ENCODE measurements at places on chromosomes 16 and 17.

- no peak for DNase-seq
Observed at GRCh38 chr17:9209781-9210370, 188.6 kb downstream of the NTN1 start.

GRCh38 chr16:13631916-13632315, 288.0 kb upstream of the ERCC4 start:
- DNase-seq: no peak

DNA sequence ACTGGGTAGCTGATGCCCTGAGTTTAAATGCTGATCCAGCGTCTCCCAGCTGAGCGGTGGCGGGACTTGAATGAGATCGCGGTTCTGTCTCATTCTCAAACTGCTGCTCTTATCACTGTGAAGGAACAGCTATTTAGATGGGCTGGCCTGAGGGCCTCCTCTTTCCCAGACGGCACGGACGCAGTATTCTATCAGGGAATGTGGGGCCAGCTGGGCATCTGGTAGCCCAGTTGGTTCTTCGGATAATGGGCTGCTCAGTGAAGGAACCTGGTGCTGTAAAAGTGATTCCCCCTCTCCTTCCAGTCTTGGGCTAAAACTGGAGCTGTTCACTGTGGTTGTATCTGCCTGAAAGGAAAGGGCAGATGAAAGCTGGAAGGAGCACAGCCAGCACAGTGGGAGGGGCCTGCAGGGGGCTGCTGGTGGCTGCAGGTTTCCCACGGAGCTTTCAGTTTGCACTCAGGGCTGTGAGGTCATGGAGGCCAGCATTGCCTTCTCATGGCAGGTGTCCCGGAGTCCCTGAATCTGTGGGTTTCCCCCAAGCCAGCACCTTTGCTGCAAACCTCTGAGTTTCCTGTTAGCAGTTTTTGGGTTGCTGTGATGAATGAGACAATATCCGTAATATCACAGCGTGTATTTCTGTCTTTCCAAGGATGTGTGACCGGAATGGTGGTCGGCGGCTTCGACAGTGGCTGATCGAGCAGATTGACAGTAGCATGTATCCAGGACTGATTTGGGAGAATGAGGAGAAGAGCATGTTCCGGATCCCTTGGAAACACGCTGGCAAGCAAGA, 3.6 kb downstream of the IRF8 start:
- peak; percentile 62 for DNase-seq

DNA sequence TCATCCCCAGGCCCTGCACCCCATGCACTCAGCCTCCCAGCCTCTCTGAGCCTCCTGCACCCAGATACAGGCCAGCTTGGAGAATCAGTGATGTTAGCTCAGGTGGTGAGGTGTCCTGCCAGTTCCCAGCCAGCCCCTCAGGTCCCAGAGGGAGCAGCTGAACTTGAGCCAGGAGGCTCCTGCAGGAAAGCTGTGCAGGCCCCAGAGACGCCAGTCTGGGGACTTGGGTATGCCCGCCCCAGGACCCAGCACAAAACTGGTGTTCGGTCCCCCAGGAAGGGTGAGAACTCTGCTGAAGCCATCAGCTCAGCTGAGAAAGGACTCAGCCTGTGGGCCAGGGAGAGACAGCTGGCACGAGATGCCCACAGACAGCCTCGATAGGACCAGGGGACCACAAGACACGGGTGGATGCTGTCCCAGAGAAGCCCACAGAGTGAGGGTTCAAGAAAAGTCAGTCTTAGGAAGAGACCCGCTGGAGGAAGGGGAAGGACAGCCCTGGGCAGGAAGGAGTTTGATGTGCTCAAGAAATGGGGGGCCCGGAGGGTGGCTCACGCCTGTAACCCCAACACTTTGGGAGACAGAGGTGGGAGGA, 11.0 kb downstream of the ENDOV start:
- DNase-seq: no peak

DNA sequence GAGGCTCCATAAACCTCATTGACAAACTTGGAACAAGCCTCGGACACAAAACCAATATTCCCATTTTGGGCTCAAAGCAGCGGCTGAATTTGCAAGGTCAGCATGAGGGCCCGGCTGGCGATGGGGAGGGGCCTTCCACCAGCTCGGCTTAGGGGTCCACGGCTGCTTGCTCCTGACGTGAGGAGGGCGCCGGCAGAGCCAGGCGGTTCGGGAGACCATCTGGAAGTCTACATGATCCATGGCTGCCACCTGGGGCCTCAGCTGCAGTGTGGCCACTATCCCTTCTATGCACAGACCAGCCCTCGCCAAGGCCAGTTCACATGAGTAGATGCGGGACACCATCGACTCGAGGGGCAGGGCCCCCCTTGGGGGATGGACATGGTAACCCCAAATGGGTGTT, 39.1 kb downstream of the NDEL1 start:
- DNase-seq: no peak

GRCh38 chr16:54878301-54878700, 52.4 kb upstream of the IRX5 start:
- no peak for DNase-seq

DNA sequence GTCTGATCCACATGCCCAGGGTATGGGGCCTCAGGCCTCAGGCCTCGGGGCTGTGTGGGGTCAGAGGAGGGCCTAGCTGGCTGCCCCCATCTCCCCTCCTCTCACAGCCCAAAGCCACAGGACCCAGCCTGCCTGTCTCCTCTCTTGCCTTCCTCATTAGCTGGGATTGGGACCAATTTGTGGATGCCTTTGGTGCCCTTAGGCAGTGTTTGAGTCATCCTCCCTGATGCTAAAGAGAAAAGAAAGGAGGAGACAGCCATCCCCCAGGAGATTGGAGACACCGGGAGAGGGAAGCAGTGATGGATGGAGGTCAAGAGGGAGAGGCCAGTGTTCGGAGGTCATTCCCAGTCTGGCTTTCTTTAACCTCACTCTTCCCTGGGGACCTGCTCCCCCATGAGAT, 23.3 kb upstream of the NOG start:
- no peak for DNase-seq

DNA sequence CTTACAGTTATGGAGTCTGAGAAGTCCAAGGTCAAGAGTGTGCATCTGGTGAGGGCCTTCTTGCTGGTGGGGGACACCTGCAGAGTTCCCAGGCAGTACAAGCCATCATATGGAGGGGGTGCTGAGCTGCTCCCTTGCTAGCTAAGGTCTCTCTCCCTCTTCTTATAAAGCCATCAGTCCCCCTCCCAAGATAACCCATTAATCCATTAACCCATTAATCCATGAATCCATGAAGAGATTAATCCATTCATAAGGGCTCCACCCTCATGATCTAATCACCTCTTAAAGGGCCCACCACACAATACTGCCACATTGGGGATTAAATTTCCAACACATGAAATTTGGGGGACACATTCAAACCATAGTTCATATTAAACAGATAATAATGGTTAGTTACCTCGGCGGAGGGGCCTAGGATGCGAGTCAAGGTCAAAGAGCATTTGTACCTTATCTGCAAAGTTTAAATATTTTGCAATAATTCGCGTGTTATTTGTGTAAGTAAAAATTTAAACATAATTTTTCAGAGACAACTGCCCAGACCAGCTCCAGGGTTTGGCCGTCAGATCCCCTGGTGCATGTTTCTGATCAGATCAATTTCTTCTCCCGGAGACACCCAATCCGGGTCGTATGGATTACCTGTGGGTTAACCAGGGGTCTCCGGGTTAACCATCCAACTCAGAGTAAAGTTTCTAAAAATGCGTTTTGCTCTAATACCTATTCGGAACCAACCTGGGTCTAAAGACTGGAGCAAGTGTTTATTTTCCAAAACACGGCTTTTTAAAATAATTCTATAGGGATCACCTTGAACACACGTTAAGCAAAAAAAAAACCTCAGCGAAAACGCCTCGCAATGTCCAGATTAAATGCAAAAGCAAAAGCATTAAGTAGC, 740 bp upstream of the POLR3E start:
- no peak for DNase-seq

DNA sequence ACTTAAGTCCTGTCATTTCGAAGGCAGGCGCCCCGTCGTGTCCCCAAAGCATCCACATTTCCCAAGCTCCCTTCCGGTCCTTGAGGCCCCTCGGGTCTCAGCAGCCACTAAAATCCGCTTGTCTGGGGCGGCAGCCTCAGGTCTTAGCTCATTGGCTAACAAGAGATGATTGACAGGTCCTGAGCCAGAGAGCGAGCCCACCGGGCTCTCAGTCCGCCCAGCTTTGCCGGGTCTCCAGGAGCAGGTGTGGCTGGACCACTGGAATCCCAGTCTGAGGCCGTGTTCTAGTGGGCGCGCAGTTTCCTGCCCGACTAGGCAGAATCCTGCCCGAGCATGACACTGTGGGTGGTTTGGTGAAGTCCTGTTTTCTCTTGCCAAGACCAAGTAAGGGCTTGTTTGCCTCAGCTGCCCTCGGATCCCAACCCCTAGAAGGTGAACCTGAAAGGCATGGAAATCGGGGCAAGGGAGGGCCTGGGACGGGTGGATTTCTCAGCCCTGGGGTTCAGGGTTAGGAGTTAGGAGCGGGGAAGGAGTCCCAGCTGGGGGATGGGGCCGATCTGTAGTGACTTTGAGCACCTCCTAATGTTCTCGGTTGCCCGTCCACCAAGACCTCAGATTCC, 42.8 kb downstream of the MRC2 start:
- no peak for DNase-seq

- no peak for DNase-seq
Observed at GRCh38 chr17:58452738-58453137, 35.4 kb upstream of the RNF43 start.

DNA sequence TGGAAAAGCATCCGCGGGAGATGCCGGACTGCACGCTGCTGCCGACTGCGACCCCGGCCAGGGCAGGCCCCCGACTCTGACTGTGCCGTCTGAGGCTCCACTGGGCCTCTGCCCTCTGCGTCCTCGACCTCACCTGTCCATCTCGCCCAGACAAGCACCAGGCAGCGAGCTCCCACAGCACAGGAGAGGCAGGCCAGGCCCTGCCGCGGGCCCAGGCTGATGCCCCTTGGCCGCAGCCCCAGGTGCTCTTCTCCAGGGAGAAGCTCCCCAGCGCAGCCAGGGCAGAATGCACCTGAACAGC, 98.1 kb upstream of the DNAH17 start:
- no peak for DNase-seq

DNA sequence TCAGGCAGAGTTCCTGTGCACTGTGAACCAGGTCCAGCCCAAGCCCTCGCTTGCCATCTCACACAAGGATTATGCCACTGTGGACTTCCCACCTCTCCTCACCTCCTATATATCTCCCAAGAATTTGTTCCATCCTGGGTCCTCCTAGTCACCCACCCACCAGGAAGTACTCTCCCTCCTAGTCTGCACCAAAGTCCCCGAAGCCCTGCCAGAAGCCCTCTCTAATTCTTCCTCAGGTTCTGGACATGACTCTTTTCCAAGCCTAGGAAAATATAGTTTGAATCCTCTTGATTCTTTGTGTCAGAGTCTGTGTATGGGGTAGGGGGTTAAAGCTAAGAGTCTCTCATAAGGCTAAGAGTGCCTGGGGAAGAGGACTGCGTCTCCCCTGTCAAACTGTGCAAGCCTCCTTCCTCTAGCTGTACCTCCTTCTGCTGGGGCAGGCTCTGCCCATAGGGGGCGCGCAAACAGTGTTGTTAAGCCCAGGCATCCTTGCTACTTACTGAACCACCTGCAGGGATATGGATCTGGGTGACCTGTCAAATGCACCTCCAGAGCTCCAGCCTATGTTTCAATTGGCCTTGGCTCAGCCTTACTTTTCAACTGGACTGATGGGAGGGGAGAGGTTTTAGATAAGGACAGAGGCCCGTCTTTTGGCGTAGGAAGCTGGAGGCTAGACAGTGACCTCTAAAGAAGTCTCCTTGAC, 16.6 kb upstream of the DLX4 start:
- DNase-seq: peak; percentile 82

DNA sequence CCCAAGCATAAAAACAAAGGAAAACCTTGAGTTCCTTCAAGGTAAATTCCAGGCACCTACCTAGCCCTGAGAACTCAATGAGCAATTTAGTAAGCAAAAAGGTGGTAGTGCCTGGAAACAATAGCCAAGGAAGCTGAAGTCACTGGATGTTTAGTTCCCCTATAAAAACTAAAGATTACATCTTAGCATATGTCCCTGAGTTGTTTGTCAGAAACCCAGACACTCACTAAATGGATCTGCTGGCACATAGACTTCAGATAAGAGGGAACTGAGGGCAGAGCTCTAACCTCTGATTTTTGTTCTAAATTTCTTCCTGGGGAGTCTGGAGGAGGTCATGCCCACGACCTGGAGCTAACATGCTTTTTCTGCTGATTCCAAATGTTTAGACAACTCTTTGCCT, 532.8 kb upstream of the SALL1 start:
- DNase-seq: no peak

GRCh38 chr17:49708515-49709183, 885 bp upstream of the SLC35B1 start:
- no peak for DNase-seq

GRCh38 chr17:33732116-33732515, 439.0 kb upstream of the ASIC2 start:
- DNase-seq: no peak

DNA sequence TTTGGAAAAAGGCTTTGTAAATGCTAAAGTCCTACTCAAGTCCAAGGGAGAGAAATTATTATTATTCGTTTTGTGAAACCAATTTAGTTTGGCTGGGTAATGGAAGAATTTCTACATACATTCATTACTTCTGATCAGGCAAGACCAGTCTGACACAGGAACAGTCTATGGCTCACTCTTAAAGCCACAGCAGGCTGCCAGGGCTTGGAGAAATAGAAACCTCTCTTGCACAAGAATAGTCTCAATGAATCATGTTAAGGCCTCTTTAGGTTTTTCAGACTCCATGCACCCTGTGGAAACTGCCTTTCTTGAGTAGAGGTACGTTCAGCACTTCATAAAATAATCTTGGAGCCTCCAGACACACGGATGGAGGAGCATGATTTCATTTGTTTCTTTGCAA, 167.7 kb downstream of the IRX3 start:
- no peak for DNase-seq

GRCh38 chr16:79185711-79186110, 414.8 kb downstream of the MAF start:
- DNase-seq: no peak

DNA sequence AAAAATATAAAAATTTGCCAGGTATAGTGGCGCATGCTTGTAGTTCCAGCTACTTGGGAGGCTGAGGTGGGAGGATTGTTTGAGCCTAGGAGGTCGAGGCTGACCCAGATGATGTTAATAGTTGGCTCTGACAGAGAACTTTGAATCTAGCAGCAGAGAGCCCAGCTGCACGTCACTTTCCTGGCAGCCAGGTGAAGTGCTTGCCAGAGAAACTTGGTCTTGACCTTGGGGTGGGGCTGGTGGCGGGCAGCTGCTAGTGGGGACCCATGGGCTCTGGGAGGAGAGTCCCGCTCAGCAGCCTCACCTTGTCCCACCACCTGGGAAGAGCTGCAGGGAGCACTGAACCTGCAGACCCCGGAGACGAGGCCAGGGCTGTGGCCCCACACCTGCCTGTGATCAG, 3.1 kb upstream of the C16orf74 start:
- DNase-seq: no peak

GRCh38 chr17:68576811-68577496, 24.2 kb downstream of the FAM20A start:
- no peak for DNase-seq

GRCh38 chr16:1330260-1330914, 3.1 kb upstream of the BAIAP3 start:
- DNase-seq: no peak

GRCh38 chr17:17104036-17104435, 61.8 kb downstream of the MPRIP start:
- DNase-seq: no peak

Data from GM12891 (cell line).